ENCODE measurements at places on chromosomes 1 and 21.

- no peak for DNase-seq
These were observed 112.1 kb upstream of the ARTN start for GRCh38 chr1:43821471-43821870.

GRCh38 chr1:53511933-53512806 lies 53.0 kb downstream of the DMRTB1 start:
- no peak for DNase-seq

DNA sequence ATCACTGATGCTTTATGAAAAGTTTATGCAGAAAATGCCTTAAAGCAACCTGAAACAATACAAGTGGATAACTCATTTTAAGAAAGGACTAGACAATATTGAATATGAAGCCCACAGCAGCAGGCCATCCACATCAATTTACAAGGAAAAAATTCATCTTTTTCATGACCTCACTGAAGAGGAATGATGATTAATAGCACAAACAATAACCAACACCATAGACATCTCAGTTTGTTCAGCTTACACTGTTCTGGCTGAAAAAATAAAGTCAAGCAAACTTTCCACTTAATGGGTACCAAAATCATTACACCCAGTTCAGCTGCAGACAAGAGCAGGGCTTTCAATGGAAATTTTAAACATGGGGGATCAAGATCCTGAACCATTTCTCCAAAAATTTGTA lies 380.6 kb upstream of the NEGR1 start:
- DNase-seq: no peak

GRCh38 chr21:38477226-38477625 lies 21.1 kb downstream of the ERG start:
- no peak for DNase-seq

DNA sequence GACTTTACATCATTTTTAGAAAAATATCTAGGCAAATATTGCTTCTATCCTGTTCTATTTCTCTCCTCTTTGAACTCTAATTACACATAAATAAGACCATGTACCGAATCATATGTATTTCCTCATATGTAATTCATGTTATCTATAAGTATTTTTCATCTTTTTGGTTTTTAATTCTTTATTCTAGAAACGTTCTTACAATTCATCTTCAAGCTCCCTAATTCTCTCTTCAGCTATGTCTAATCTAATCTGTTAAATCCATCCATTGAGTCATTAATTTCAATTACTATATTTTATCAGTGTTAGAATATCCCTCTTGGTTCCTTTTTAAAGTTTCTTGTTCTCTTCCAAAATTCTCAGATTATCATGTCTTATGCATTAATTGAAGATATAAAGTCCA lies 61.8 kb downstream of the DUSP10 start:
- no peak for DNase-seq

DNA sequence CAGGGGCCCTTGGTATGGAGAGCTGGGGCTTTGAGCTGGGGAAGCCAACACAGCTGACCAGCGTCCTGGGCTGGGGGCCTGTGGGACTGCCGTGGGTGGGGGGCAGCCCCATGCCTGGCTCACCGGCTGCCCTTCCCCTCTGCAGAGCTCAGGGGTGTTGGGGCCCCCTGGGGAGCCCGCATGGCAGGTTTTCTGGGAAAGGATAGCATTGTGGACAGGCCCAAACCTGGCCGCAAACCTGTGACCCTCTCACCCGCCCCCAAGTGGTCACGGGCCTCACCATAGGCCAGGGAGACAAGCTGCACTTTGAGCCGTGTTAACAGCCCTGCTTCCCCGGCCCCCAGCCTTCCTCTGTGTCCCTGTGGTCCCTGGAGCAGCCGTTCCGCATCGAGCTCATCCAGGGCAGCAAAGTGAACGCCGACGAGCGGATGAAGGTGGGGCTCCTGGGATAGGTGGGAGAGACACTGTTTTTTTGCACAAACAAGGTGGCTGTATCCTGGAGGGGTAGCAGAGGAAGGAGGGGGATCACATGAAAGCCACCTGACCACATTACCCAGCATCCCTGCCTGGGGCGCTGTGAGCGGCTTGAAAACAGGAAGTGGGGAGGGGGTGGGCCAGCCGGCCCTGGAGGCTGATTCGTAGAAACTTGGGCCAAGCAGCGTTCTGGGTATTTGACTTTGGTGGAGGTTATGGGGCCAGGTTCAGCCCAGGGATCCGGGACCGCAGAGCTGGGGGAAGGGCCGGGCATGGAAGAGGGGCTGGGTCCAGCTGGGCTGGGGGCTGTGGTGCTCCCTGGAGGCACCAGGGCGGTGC lies 65.9 kb downstream of the PIK3CD start:
- DNase-seq: peak; percentile 92

- peak; percentile 73 for DNase-seq
These were observed 8.1 kb upstream of the NCF2 start for GRCh38 chr1:183598386-183598785.

DNA sequence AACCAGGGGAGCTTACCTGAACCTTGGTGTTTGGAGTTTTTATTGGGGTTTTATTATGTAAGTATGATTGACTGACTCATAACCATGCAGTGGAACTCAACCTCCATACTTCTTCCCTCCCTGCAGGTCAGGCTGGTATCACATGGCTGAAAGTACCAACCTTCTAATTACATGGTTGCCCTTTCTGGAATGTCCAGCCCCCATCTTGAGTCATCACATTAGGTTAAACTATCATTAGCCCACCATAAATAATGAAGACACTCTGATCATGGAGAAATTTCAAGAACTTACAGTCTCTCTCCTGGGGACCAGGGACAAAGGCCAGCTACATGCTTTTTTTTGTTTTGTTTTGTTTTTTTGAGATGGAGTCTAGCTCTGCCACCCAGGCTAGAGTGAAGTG lies 19.2 kb upstream of the DPH5 start:
- DNase-seq: peak; percentile 15

All from large intestine (tissue), 12 donors.